ENCODE measurements at places on chromosomes 5 and 9.

- DNase-seq, result no peak
Observed at GRCh38 chr5:148060309-148060708, 3.5 kb upstream of the SPINK5 start.

DNA sequence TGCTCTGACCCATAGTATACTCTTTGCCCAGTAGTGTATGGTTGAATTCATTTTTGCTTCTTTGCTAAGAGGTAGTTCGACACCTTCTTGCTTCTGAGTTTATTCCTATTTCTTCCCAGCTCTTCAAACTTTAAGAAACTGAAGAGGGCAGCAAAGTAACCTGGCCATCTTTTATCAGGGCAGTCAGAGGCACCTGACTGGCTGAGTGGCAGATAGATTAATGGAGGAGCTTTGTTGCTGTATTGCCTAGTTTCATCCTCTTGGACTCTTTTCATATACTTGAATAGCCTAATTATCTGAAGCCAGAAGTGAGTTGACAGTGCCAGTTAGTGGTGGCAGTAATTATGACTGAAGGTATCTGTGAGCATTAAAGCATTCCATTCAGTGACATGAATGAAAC is 82.5 kb downstream of the UHRF2 start:
- DNase-seq, result no peak

DNA sequence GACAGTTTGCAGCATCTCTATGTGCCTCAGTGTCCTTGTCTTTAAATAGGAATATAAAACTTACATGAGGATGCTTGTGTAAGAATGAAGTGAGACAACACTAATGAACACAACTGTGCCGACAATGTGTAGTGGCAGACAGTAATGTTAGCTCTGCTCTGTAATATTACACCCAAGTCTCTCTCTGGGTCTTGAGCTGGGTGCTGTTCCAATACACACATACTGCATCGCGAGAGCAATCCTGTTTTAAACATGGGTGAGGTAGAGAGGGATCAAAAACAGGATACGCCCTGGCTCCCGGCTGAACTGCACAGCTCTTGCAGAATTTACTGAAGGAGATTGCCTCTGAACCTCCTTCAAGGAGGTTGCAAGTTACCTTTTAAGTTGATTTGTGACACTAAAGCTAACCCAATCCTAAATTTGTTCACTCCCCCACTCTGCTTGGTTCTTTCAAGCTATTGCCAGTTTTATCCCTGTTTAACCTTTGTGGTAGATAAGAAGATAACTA is 155.2 kb upstream of the ISL1 start:
- DNase-seq, result no peak

GRCh38 chr5:128774605-128775004 is 190.7 kb upstream of the SLC27A6 start:
- no peak for DNase-seq

DNA sequence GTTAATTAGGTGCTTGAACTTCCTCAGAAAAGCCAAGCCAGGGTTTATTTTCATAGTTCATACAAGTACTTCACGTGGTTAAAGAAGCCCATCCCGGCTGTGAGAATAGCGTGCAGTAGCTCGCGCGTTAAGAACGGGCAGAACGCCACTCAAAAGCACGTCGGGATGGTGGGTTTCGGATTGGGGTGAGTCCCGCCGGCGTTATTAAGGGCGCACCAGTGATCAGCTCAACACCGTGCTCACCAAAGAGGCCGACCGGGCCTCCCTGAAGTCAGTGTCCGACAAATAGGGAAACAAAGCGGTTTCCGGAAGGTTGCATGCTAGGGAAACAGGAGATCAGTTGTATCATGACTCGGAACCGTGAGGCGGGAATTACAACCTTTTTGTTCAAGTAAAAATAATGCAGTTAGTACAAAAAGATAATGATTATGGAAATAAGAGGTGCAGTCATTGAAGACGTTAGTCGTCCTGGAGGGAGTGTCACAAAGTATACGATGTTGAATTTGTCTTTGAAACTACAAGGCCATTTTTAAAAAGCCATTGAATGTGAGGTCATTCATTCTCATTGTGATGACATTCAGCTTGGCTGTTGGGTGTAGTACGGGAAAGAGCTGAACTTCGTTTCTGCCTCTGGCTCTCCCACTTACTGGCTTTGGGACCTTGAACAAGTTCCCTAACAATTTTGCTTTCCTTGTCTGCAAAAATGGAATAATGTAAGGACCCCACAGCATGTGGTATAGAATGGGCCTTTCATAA is 992 bp downstream of the SETD9 start:
- peak; percentile 4 for DNase-seq

- no peak for DNase-seq
Observed at GRCh38 chr5:159100782-159101646, 1.3 kb upstream of the EBF1 start.

- DNase-seq, result no peak
Observed at GRCh38 chr5:130912088-130912487, 253.0 kb downstream of the HINT1 start.

GRCh38 chr5:131640043-131640856 is 5.2 kb upstream of the RAPGEF6 start:
- DNase-seq, result peak; percentile 8

DNA sequence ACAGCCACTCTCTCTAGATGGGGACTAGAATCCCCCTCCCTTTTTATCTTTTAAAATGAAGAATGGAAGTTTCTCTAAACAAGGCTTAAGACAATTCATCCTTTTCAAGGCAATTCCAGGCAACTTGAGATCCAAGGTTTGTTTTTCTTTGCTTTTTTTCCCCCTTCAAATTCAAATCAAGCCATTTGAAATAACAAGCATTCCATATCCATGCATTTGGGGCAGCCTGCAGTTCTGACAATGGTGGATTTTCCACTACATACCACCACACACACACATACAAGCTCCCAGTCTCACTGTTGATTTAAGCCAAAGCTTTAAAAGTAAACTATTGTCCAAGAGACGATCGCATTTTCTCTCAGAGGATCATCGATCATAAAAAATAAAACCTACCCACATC is 424 bp downstream of the INSYN2B start:
- DNase-seq, result no peak

GRCh38 chr9:38035873-38036272 is 33.2 kb downstream of the SHB start:
- no peak for DNase-seq

GRCh38 chr9:79574136-79574535 is 2.4 kb downstream of the TLE4 start:
- DNase-seq, result no peak

DNA sequence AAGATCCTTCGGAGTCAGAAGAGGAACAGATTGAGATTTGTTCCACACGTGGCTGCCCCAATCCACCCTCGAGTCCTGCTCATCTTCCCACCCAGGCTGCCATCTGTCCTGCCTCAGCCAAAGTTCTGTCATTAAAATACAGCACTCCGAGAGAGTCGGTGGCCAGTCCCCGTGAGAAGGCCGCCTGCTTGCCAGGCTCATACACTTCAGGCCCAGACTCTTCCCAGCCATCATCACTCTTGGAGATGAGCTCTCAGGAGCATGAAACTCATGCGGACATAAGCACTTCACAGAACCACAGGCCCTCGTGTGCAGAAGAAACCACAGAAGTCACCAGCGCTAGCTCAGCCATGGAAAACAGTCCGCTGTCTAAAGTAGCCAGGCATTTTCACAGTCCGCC is 85.9 kb downstream of the GOLPH3 start:
- no peak for DNase-seq

GRCh38 chr9:108186642-108187395 is 669.0 kb downstream of the ACTL7B start:
- no peak for DNase-seq

DNA sequence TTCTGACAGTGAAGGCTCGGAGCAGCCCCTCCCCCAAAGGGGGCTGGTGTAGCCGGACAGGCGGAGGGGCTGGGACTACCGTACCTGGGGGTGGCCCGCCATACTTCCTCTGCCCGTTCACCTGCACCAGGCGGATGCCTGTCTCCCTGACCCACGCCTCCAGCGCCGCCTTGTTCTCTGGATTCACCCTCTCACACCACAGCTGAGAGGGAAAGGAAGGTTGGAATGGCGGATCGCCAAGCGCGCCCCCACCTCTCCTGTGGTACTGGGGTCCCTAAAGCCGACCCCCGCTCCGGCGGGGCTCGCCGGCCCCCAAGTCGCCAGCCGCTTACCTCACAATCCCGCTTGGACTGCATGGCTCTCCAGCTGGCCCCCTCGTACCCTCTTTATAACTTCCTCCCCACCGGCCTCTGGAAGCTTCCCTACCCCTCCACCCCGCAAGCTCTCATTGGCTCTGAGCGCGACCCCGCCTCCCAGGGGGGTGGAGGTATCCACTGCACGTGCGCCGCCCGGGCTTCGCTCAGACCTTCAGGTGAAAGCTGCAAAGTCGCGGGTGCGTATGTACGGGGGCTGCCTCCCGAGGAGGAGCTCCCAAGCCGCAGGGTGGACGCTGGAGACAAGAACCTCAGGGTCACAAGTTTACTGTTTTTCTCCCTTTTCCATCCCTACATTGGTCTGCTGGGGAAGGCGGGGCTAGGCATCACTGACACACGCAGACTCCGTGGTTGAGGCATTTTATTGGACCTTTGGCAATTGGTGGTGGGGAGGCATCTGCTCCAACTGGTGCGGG is at the start of gene DND1:
DND1 (minus strand) TSS at position 390 of the 790 bp plus-strand sequence; CDS start at position 356, 34 bp downstream.
- no peak for DNase-seq

GRCh38 chr5:52757527-52757926 is 30.2 kb upstream of the ITGA1 start:
- no peak for DNase-seq

- DNase-seq, result no peak
Observed at GRCh38 chr5:158783382-158783781, 316.3 kb downstream of the EBF1 start.

GRCh38 chr5:58462623-58463230 is 2.8 kb upstream of the PLK2 start:
- DNase-seq, result no peak

DNA sequence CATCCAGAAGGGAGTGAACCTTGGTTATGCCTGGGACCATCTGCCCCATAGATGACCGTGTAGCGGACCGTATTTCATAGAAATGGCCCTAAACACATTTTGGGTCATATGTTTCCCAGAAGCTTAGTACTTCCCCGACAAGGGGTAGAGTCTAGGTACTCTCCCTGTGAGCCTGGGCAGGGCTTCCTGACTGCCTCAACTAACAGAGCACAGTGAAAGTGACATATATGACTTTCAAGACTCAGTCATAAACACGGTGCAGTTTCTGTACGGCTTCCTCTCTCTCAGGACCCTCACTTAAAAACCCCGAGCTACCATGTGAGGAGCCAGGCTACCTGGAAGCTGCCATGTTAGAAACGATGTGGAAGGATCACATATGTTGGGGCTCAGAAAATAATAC is 20.9 kb downstream of the C9orf57 start:
- no peak for DNase-seq

- DNase-seq, result no peak
Observed at GRCh38 chr5:32597041-32597629, 11.8 kb downstream of the SUB1 start.

DNA sequence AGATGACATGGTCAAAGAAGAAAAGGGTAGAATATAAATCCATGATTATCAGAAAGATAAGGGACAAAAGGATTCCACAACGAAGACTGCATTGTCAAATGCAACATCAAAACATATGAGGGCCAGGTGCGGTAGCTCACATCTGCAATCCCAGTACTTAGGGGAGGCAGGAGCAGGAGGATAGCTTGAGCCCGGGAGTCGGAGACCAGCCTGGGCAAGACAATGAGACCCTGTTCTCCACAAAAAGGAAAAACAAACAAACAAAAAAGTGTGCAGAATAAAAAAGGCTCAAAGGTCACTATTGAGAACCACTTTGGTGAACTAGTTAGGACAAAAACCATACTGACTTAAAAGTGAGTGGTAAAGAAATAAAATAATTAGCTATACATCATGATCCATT is 60.2 kb upstream of the NR5A1 start:
- no peak for DNase-seq

DNA sequence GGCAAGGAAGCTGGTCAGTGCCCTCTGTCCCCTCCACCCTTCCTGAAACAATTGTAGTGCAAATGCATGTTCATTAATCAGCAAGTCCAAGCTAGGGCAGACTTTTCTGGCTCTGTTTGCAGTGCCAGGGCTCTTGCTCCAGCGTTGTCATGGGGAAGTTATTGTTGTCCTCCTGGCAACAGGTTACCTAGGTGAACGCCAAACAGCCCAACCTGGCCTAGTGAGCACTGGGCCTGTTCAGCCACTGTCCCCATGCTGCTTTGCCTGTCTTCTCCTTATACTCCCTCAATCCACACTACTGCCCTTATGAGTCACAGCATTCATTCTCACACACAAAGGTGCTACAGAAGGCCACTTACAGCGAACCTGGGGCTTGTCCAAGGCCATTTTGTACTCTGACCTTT is 34.5 kb upstream of the GLIS3 start:
- DNase-seq, result no peak

DNA sequence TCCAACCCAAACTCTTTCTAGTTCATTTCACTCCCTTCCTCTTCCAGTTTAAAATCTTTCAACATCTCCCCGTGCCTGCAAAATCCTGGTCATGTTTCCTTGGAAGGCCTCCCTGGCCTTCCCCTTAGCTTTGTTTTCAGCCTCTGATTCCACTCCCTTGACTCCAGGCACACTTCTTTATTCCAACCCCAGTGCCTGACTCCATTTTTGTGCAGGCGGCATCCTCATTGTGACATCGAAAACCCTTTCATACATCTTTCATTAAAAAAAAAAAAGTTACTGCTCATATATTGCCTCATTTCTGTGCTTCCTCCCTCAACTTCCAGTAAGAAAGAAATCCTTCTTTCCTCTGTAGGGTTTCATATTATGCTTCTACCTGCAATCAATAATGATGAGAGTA is 7.1 kb upstream of the TNFSF8 start:
- DNase-seq, result no peak

GRCh38 chr9:92820964-92821363 is 56.3 kb upstream of the BICD2 start:
- no peak for DNase-seq

GRCh38 chr9:77798140-77798539 is 150.0 kb upstream of the GNA14 start:
- no peak for DNase-seq

- no peak for DNase-seq
Observed at GRCh38 chr5:26245321-26245720, 793.1 kb downstream of the CDH9 start.

DNA sequence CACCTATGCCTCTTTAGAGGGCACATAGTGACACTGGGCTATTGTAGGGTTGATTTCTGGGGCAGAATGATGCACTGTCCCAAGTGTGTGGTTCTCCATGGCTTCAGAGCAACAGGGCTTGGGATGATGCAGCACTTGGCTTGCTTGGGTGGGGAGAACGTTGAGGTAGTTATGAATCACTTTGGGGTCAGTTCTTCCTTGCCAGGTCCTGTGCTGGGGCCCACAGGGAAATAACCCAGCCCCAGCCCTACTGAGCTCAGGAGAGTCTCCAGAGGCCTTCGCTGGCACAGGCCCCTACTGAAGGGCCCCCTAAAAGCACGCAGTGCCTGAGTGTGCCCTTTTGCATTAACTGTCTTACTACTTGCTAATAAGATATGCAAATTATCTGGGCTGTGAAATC is 24.2 kb downstream of the JADE2 start:
- DNase-seq, result no peak
